Neural crest cell (in vitro differentiated cells): ENCODE measurements at places on chromosomes 6 and 20. TPM values are rescaled to one million over a fixed set of nuclear protein-coding genes. Genes with fewer than 3 reads are reported as not detected.

The WFDC10B gene
- not detected in 2 replicates for total RNA-seq

The CRIP3 gene
- 2.0 and 2.6 TPM in 2 replicates for total RNA-seq

The EFCAB8 gene
- 0.26 TPM in 1 of 2 replicates, not detected in the other for total RNA-seq

- H3K36me3 ChIP-seq = peaks cover 5% of the 10 kb centered on the region
- H3K27ac ChIP-seq = no peak overlapping the region
- no peak for DNase-seq
- no peak overlapping the region for H3K4me3 ChIP-seq
These were observed 32.0 kb upstream of the CST7 start for GRCh38 chr20:24917056-24917455.

The DTD1 gene
- total RNA-seq = 68.2 and 73.4 TPM in 2 replicates

The TENT5A gene
- total RNA-seq = 4.5 and 4.6 TPM in 2 replicates

The FLRT3 gene
- total RNA-seq = 35.2 and 36.3 TPM in 2 replicates

- DNase-seq = no peak
- peaks cover 49% of the 10 kb centered on the region for H3K4me1 ChIP-seq
- no peak overlapping the region for H3K4me3 ChIP-seq
- no peaks in the 10 kb centered on the region for H3K27me3 ChIP-seq
- H3K36me3 ChIP-seq = peaks cover 7% of the 10 kb centered on the region
- no peak overlapping the region for H3K27ac ChIP-seq
These were observed 15.4 kb upstream of the KIAA1755 start for GRCh38 chr20:38275815-38276550.

DNA sequence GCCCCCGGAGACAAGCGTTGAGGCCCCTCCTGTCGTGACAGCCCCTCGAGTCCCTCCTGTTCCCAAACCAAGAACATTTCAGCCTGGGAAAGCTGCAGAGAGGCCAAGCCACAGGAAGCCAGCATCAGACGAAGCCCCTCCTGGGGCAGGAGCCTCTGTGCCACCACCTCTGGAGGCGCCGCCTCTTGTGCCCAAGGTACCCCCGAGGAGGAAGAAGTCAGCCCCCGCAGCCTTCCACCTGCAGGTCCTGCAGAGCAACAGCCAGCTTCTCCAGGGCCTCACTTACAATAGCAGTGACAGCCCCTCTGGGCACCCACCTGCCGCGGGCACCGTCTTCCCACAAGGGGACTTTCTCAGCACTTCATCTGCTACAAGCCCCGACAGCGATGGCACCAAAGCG, 72.4 kb downstream of the SERAC1 start:
- H3K27me3 ChIP-seq = no peaks in the 10 kb centered on the region
- H3K4me1 ChIP-seq = no peaks in the 10 kb centered on the region
- H3K4me3 ChIP-seq = no peak overlapping the region
- no peaks in the 10 kb centered on the region for H3K36me3 ChIP-seq
- no peak for DNase-seq

- no peak overlapping the region for H3K4me3 ChIP-seq
- H3K4me1 ChIP-seq = peaks cover 24% of the 10 kb centered on the region
- peak; percentile 3 for DNase-seq
- no peaks in the 10 kb centered on the region for H3K36me3 ChIP-seq
These were observed 61.2 kb downstream of the FOXC1 start for GRCh38 chr6:1670711-1671462.

DNA sequence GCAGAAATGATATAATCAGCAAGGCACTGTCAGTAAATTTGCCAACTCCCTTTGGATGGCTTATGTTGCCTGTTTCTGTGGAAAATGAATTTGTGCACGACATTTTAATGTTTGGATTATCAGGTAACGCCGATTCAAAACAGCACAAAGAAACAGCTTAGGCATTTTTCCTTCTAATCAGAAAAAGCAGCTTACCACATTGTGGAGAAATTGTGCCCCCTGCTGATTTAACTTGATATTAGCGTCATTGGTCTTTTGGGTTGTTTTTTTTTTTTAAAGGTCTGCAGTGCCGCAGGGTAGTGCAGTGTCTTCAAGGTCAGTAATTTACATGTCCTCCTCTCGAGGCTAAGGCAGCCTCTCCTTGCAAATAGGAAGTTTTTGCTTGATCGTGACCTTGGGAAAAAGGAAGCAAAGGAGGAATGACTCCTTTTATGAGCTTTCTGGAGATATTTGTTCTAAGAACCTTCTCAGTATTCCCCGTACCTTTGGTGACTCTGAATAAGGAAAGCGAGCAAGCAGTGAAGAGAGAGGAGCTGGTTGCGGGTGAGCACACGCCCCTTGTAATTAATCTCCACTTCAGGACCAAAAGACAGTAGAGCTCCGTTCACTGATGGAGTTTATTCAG, 79.1 kb downstream of the ELOVL4 start:
- H3K4me3 ChIP-seq = no peak overlapping the region
- no peaks in the 10 kb centered on the region for H3K27me3 ChIP-seq
- peaks cover 35% of the 10 kb centered on the region for H3K4me1 ChIP-seq
- no peaks in the 10 kb centered on the region for H3K36me3 ChIP-seq

DNA sequence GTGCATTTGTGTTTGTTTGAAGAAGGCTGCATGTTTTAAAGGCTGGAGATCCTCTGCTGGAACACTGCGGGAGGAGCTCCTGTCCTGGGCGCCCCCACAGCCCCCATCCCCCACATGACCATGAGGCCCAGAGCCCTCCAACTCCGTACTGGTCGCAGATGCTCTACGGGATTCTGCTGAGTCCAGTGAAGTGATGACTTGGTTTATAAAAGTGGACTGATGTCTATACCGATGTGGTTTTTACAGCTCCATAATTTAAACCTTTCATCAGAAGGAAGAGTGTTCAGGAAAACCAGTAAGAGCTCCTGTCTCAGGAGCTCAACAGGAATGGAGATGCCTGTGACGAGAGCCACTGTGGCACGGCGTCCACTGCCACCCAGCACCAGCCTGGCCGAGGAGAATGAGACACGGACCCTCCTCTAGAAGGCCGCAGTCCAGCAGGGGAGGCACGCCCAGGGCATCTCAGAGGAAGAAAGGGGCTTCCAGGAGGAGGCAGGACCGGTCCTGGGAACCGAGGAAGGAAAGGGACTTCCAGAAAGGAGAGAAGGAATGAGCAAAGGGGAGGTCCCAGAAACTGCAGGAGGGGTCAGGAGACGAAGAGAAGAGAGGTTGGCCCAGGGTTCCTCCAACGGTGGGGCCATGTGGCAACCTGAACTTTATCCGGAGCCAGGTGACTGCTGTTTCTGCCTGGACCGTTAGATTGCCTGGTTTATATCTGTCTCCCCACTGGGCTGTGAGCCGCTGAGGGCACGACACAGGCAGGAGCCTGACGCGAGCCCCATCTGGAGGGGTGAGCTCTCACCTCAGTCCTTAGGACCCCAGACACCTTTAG, 26.9 kb downstream of the BFSP1 start:
- peaks cover 52% of the 10 kb centered on the region for H3K27me3 ChIP-seq
- no peaks in the 10 kb centered on the region for H3K36me3 ChIP-seq
- DNase-seq = no peak
- no peak overlapping the region for H3K27ac ChIP-seq
- no peak overlapping the region for H3K4me3 ChIP-seq

The PLA2G7 gene
- total RNA-seq = 0.26 and 0.27 TPM in 2 replicates

GRCh38 chr20:3595541-3595940, 67.7 kb downstream of the GFRA4 start:
- peaks cover 11% of the 10 kb centered on the region for H3K36me3 ChIP-seq
- H3K4me3 ChIP-seq = no peak overlapping the region
- no peaks in the 10 kb centered on the region for H3K27me3 ChIP-seq
- H3K4me1 ChIP-seq = no peaks in the 10 kb centered on the region
- no peak for DNase-seq
- no peak overlapping the region for H3K27ac ChIP-seq

DNA sequence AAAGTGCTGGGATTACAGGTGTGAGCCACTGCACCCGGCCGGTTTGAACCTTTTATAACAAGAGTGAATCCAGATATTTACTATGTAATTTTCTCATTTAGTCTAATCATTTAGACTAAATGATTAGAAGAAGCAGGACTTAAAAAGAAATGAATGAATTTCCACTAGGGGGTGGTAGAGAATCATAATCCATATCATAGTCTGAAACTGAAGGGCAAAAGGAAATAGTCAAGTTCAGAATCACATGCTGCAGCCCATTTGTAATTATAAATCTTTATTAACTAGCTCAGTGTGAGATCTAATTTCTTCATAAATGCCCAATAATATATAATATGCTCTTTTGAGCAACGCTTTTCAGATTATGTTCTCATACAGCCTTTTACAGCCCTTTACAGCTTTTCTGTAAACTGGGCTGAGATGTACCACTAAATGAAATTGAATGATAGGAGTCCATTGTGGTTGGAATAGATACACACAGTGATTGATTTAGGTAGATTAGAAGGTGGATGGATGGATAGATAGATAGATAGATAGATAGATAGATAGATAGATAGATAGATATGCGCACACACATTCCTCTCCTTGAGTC, 31.8 kb downstream of the PSMB9 start:
- no peaks in the 10 kb centered on the region for H3K36me3 ChIP-seq
- H3K4me3 ChIP-seq = no peak overlapping the region
- H3K27ac ChIP-seq = no peak overlapping the region

GRCh38 chr6:156651486-156651885, 125.7 kb upstream of the ARID1B start:
- no peak overlapping the region for H3K27ac ChIP-seq
- no peaks in the 10 kb centered on the region for H3K27me3 ChIP-seq
- no peak for DNase-seq

DNA sequence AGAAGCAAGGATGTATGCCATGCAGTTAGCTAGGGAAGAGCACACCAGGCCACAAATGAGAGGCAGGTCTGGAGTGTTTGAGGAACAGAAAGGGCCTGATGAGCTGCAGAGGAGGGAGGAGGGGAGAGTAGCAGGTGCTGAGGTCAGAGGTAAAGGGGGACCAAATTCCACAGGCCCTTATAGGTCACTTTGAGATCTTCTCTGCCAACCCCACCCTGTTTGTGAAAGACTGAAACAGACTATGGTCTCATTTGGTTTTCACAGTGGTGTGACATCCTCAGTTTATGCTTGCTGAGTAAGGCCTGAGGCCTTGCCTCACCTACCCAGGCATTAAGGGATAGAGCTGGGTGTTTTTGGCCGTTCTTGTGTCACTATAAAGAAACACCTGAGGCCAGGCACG, 187.7 kb upstream of the MYLIP start:
- no peak overlapping the region for H3K4me3 ChIP-seq
- H3K36me3 ChIP-seq = no peaks in the 10 kb centered on the region
- H3K4me1 ChIP-seq = no peaks in the 10 kb centered on the region
- DNase-seq = no peak
- no peaks in the 10 kb centered on the region for H3K27me3 ChIP-seq

DNA sequence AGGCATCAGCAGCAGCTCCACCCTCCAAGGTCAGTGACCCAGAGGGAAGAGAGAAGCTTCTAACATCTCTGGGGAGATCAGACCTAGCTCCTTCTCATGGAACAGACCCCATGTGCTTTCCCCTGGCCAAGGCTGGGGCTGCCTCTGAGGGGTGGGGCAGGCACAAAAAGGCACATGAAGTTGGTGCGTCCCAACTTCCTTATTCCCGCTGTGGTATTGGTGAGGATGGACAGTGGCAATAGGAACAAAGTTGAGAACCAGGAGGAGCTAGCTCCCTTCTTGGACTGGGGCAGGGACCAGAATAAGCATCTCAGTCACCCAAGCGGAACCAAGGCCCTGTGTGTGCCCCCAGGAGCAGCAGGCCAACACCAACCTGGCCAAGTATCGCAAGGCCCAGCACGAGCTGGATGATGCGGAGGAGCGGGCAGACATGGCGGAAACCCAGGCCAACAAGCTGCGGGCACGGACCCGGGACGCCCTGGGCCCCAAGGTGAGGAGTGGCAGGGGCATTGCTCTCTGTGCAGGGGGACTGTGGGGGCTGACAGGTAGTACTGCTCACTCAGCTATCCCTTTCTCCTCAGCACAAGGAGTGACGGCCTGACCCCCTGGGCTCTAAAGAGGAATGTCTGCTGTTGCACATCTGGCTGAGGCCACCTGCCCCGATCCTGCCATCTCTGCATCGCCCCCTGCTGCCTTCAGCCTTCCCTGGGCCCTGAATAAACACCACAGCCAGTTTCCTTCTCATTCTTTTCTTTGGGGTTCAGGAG, 46.1 kb downstream of the MYH7B start:
- H3K27ac ChIP-seq = no peak overlapping the region
- DNase-seq = no peak
- H3K4me3 ChIP-seq = no peak overlapping the region

The CASS4 gene
- 0.14 and 0.16 TPM in 2 replicates for total RNA-seq

The VAPB gene
- 56.6 and 57.7 TPM in 2 replicates for total RNA-seq

- H3K36me3 ChIP-seq = peaks cover 2% of the 10 kb centered on the region
- H3K27me3 ChIP-seq = no peaks in the 10 kb centered on the region
- no peak overlapping the region for H3K27ac ChIP-seq
- no peak overlapping the region for H3K4me3 ChIP-seq
These were observed 157.7 kb downstream of the RNASET2 start for GRCh38 chr6:166798652-166799051.

GRCh38 chr6:28351087-28351486, 1.3 kb downstream of the ZKSCAN3 start:
- no peak for DNase-seq
- H3K4me1 ChIP-seq = peaks cover 40% of the 10 kb centered on the region
- H3K4me3 ChIP-seq = peak overlapping the region; percentile 98

- DNase-seq = no peak
- H3K27me3 ChIP-seq = no peaks in the 10 kb centered on the region
- no peak overlapping the region for H3K27ac ChIP-seq
- no peak overlapping the region for H3K4me3 ChIP-seq
- H3K36me3 ChIP-seq = no peaks in the 10 kb centered on the region
- no peaks in the 10 kb centered on the region for H3K4me1 ChIP-seq
These were observed 260.5 kb upstream of the JARID2 start for GRCh38 chr6:14985366-14985765.

GRCh38 chr20:25525867-25526266, 59.5 kb downstream of the NINL start:
- peaks cover 32% of the 10 kb centered on the region for H3K36me3 ChIP-seq
- peaks cover 13% of the 10 kb centered on the region for H3K4me1 ChIP-seq
- no peaks in the 10 kb centered on the region for H3K27me3 ChIP-seq
- no peak for DNase-seq
- no peak overlapping the region for H3K4me3 ChIP-seq

- no peaks in the 10 kb centered on the region for H3K27me3 ChIP-seq
- H3K36me3 ChIP-seq = no peaks in the 10 kb centered on the region
- no peak for DNase-seq
These were observed 34.0 kb upstream of the MMS22L start for GRCh38 chr6:97316978-97317377.

- H3K36me3 ChIP-seq = no peaks in the 10 kb centered on the region
- peaks cover under 1% of the 10 kb centered on the region for H3K27me3 ChIP-seq
- H3K4me3 ChIP-seq = peak overlapping the region; percentile 98
- DNase-seq = no peak
- peak overlapping the region; percentile 82 for H3K27ac ChIP-seq
- peaks cover 50% of the 10 kb centered on the region for H3K4me1 ChIP-seq
These were observed 3.6 kb downstream of the JARID2 start for GRCh38 chr6:15249371-15250019.

DNA sequence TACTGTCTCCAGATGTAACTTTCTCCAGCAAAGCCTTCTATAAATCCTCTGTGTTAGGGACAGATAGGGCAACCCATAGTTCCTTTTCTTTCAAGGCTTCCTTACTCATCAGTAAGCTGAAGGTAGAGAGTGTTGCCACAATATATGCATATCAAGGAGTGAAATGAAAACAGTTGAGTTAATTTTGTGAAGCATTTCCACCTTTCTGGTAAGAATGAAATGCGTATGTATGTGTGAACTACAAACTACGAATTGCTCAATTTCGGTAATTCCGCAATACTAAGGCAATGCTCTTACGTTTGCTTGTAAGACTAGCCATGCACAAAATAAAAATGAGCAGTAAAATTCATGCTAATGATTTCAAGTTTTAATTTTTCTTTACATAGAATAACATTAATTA, 61.2 kb upstream of the HBS1L start:
- H3K27me3 ChIP-seq = peaks cover 2% of the 10 kb centered on the region
- H3K4me3 ChIP-seq = no peak overlapping the region
- no peaks in the 10 kb centered on the region for H3K36me3 ChIP-seq
- H3K4me1 ChIP-seq = no peaks in the 10 kb centered on the region
